ENCODE measurements at places on chromosomes 3 and 15.

- no peak for DNase-seq
These were observed 41.1 kb upstream of the SEC61A1 start for GRCh38 chr3:128011140-128011539.

- DNase-seq: no peak
These were observed at the start of gene GCNT3 for GRCh38 chr15:59611276-59612260. TSS of gene GCNT3 (plus strand) at chr15:59611783. CDS start at chr15:59618239, 6,456 bp downstream.

DNA sequence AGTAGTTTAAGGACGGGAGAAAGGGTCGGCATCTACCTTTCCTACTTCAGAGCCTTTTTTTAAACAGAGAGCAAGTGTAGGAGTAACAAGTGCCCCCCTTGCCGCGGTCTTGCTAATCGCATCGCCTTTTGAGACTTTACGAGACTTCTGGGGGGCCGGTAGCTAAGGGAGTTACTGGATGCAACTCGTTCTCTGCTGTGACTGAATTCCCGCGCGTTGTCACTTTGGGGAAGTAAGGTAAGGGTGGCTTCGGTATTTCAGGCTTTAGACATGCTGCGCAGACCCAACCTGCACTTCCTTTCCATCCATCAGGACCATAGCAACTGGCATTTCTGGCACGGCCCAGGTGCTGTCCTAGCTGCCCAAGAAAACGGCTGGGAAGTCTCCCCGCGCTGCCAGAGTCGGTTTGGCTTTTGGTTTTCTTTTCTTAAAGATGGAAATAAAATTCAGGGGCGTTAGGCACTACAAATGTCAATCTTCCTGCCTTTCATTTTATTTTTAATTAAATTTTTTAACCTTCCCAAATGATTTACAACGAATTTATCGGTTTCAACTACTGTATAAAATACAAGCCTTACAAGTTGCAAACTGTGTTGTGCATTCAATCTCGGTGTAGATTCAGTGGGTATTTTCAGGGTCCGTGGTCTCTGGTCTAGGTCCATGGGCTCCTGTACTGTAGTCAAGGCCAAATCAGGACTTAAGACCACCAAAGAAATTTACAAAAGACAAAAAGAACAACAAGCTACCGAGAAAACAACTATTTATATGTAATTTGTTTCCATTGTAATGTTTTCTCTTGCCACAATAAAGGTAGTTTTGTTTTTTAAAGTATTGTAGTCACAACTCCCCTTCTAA is 3.5 kb downstream of the MECOM start:
- DNase-seq: no peak

DNA sequence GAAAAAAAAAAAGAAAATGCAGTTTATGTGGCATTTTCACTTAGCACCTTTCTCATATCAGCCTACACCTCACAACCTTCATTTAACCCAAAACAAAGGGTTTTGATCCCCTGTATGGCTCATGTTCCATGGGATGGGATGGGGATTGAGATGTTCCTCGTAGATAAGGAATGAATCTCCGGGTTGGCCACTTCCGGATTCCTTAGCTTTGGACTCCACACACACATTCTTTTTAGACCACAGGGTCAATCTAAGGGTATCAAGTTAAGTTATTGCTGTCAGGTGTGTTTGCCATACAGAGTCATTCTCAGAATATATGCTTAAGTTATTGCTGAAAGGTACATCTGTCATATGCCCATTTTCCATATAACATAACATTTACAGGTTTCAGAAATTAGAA is 301.4 kb upstream of the TGFBR2 start:
- DNase-seq: no peak

DNA sequence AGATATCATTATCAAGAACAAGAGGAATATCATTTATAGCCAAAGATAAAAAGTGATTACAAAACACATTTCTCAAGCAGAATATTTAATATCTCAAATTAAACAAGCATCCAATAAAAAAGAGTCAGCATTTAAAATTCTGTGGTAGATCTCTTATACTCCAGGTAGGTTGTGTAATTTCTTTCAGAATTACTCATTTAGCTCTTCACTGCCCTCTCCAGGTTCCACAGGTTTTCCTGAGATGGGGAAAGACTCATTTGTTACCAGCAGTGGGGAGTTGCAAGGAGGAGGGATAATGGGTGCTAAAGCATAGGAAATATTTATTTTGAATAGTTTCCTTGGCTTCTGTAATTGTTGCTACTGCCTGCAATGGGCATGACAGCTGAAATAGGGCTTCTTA is 83.1 kb upstream of the RASGRP1 start:
- no peak for DNase-seq

- DNase-seq: no peak
These were observed 118.9 kb upstream of the MBNL1 start for GRCh38 chr3:152149832-152150231.
